ENCODE measurements at places on chromosomes 7 and 10.

DNA sequence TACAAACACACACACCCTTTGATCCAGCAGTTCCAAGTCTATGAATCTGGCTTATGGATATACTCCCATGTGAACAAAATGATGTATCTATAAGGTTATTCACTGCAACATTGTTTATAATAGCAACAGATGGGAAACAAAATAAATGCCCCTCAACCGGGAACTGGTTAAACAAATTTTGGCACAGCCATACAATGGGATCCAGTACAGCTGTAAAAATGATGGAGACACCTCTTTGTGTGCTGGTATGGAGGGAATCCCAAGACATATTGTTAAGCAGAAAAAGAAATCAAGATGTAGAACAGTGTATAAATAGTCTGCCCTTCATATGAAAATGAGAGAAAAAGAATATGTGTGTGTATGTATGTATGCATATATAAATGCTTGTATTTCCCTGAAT is 155.5 kb downstream of the SNX10 start:
- no peak overlapping the region for H3K27ac ChIP-seq
- DNase-seq = no peak
- H3K27me3 ChIP-seq = peaks cover 9% of the 10 kb centered on the region
- no peaks in the 10 kb centered on the region for H3K36me3 ChIP-seq
- H3K4me1 ChIP-seq = no peaks in the 10 kb centered on the region

- H3K27ac ChIP-seq = no peak overlapping the region
- H3K36me3 ChIP-seq = no peaks in the 10 kb centered on the region
- H3K4me1 ChIP-seq = no peaks in the 10 kb centered on the region
- no peaks in the 10 kb centered on the region for H3K27me3 ChIP-seq
- no peak for DNase-seq
Measured at GRCh38 chr7:107029061-107029763, 15.3 kb upstream of the PRKAR2B start.

GRCh38 chr7:138752518-138753149 is 45.2 kb upstream of the TMEM213 start:
- peak overlapping the region; percentile 90 for H3K27ac ChIP-seq
- H3K4me1 ChIP-seq = peaks cover 15% of the 10 kb centered on the region
- peaks cover 3% of the 10 kb centered on the region for H3K27me3 ChIP-seq
- no peaks in the 10 kb centered on the region for H3K36me3 ChIP-seq
- peak overlapping the region; percentile 15 for H3K4me3 ChIP-seq

- H3K36me3 ChIP-seq = no peaks in the 10 kb centered on the region
- no peak for DNase-seq
- H3K4me3 ChIP-seq = no peak overlapping the region
- no peak overlapping the region for H3K27ac ChIP-seq
- peaks cover 24% of the 10 kb centered on the region for H3K27me3 ChIP-seq
Measured at GRCh38 chr10:87656431-87657072, 3.1 kb upstream of the PAPSS2 start.

DNA sequence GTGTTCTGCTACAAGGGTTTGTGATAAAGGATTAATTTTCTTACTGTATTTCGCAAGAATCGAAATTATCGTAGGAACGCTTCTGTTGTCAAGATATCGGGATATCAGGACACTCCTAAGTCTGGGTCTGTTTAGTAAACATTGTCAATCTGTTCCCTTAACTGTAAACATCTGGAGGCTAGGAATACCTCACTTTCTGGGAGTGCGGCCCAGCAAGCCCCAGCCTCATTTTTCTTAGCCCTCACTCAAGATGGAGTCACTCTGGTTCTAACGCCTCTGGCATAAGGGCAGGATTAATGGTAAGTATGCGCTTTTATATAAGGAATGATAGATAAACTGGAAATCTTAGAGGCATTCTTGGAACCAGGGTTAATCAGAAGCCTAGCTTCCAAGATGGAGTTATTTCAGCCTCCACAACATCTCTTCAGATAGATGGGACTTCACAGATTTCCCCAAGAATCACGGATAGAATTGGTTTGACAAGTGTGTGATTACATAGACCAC is 30.1 kb upstream of the CCL24 start:
- H3K27ac ChIP-seq = no peak overlapping the region
- H3K36me3 ChIP-seq = no peaks in the 10 kb centered on the region
- no peaks in the 10 kb centered on the region for H3K4me1 ChIP-seq
- DNase-seq = no peak
- H3K27me3 ChIP-seq = no peaks in the 10 kb centered on the region

DNA sequence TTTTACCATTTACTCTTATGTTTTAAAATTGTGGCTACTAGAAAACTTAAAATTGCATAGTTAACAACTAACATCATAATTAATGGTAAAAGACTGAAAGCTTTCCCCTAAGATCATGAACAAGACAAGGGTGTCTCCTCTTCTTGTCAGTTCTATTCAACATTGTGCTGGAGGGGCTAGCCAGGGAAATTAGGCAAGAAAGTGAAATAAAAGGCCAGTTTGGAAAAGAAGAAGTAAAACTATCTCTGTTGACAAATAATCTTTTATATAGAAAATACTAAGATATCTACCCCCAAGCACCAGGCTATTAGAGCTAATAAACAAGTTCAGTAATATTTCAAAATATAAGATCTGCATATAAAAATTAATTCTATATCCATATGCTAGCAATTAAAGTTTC is 46.9 kb upstream of the MXI1 start:
- H3K36me3 ChIP-seq = no peaks in the 10 kb centered on the region
- H3K4me1 ChIP-seq = no peaks in the 10 kb centered on the region
- peaks cover 56% of the 10 kb centered on the region for H3K27me3 ChIP-seq
- H3K4me3 ChIP-seq = no peak overlapping the region

- DNase-seq = no peak
- H3K36me3 ChIP-seq = peaks cover 21% of the 10 kb centered on the region
- H3K27me3 ChIP-seq = no peaks in the 10 kb centered on the region
- H3K27ac ChIP-seq = no peak overlapping the region
- no peak overlapping the region for H3K4me3 ChIP-seq
Measured at GRCh38 chr7:74199551-74200355, 10.1 kb upstream of the LAT2 start.

GRCh38 chr10:24731942-24732341 is 8.3 kb upstream of the ARHGAP21 start:
- H3K27me3 ChIP-seq = no peaks in the 10 kb centered on the region
- H3K27ac ChIP-seq = no peak overlapping the region
- no peak overlapping the region for H3K4me3 ChIP-seq
- no peak for DNase-seq
- H3K36me3 ChIP-seq = no peaks in the 10 kb centered on the region

DNA sequence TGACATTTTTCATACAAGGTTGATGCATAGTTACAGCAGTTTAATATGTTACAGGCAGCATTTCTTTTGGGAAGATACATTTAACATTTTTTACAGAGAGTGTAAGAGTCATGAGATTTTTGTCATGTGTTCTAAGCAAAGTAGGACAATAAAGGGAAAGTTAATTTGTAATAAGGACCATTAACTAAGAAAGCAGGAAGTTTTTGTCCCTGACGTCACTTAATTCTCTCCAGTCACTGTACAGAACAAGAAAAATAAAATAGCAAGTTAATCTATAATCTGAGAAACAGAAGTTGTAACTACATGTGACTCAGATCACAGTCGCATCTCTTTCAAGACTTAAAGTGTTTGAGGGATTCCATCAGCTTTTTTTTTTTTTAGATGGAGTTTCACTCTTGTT is 49.5 kb upstream of the CAPZA2 start:
- no peaks in the 10 kb centered on the region for H3K4me1 ChIP-seq
- H3K4me3 ChIP-seq = no peak overlapping the region
- no peak overlapping the region for H3K27ac ChIP-seq
- DNase-seq = no peak

DNA sequence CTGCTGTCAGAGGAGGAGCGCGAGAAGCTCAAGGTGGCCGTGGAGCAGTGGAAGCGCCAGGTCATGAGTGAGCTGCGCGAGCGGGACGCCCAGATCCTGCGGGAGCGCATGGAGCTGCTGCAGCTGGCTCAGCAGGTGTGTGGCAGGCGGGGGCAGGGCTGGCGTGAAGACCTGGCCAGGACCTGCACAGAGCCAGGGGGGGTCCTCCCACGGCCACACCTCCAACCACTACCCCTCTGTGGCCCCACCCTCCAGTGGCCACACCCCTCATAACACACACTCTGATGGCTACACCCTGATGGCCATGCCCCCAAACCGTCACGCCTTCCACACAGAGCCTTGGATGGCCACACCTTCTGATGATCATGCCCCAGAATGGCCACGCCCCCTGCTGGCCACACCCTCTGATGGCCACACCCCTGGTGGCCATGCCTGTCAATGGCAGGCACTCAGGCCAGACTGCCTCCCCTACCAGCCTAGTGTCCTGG is 23.4 kb upstream of the DPYSL4 start:
- DNase-seq = peak; percentile 47
- no peaks in the 10 kb centered on the region for H3K36me3 ChIP-seq
- H3K4me1 ChIP-seq = peaks cover 7% of the 10 kb centered on the region
- no peak overlapping the region for H3K4me3 ChIP-seq
- no peak overlapping the region for H3K27ac ChIP-seq
- peaks cover 10% of the 10 kb centered on the region for H3K27me3 ChIP-seq

DNA sequence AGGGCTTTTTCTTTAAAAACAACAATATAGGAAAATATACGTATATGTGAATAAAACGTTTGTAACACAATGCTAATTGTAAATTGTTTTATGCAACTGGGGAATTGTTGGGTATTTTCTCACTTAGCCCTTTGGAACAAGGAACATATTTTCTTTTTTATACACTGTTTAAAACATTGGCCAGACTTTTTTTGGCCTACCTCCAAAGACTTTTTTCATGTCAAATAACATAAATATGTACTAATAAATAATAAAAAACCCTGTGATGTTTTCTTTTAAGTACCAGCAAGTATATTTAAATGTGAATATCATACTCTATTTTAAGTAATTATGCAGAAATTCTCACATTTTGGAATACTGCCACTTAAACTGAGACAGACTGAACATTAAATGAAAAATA is 15.7 kb downstream of the TMEM106B start:
- peaks cover 13% of the 10 kb centered on the region for H3K36me3 ChIP-seq
- H3K27me3 ChIP-seq = no peaks in the 10 kb centered on the region
- H3K4me1 ChIP-seq = peaks cover 22% of the 10 kb centered on the region
- no peak overlapping the region for H3K27ac ChIP-seq

DNA sequence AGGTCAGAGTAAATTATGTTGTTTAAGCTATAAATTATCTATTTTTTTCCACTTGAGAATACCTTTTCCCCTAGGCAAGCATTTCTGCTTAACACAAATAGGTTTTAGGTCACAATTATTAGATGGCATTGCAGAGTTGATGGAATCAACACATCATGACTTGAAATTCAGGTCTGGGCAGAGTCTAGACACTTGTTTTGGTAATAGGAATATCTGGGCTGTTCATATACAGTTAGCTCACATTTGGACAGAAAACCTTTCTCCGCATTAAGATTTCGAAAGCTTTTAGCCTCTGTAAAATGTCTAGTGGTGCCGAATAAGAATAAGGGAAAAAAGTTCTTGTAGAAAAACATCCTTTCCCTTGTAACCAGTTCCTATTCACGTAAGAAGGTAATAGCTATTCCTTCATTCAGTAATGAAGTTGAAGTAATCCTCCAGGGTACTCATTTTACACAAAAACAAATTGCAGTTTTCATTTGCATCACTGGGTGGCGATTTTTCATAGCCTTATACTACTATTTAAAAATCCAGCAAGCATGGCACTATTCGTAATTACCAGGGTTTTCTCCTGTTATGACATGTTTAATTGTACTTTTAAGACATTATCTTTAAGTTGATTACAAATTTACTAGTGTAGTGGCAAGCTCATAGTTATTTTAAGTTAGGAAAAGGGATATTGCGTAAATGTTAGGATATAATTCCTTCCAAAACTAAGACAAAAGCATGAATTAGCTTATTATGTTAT is 37.0 kb downstream of the RPA3 start:
- no peaks in the 10 kb centered on the region for H3K27me3 ChIP-seq
- H3K36me3 ChIP-seq = peaks cover 2% of the 10 kb centered on the region
- peak overlapping the region; percentile 54 for H3K27ac ChIP-seq
- H3K4me3 ChIP-seq = no peak overlapping the region

- H3K4me1 ChIP-seq = no peaks in the 10 kb centered on the region
- peaks cover 4% of the 10 kb centered on the region for H3K27me3 ChIP-seq
- no peaks in the 10 kb centered on the region for H3K36me3 ChIP-seq
- DNase-seq = no peak
- H3K4me3 ChIP-seq = no peak overlapping the region
Measured at GRCh38 chr7:54995166-54995565, 23.7 kb upstream of the EGFR start.

DNA sequence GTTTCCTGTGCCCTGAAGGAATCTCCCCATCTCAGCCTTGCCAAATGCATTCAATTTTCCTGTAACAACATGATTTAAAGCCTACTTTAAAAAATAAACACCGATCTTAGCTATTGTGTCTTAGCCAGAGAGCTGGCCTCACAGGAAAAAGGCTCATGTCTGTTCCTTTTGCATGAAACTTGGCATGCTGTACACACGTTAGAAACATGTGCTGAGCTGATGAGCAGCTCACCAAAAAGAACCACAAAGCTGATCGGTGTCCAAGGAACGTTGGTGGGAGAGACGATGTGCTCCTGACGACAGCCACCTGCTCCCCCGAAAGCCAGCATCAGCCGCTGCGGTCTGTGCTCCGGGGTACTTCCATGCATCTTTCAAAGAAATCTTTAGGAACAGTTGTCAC is 135.9 kb downstream of the ADARB2 start:
- no peaks in the 10 kb centered on the region for H3K4me1 ChIP-seq
- no peaks in the 10 kb centered on the region for H3K36me3 ChIP-seq
- no peaks in the 10 kb centered on the region for H3K27me3 ChIP-seq
- no peak overlapping the region for H3K27ac ChIP-seq
- no peak for DNase-seq
- H3K4me3 ChIP-seq = no peak overlapping the region

DNA sequence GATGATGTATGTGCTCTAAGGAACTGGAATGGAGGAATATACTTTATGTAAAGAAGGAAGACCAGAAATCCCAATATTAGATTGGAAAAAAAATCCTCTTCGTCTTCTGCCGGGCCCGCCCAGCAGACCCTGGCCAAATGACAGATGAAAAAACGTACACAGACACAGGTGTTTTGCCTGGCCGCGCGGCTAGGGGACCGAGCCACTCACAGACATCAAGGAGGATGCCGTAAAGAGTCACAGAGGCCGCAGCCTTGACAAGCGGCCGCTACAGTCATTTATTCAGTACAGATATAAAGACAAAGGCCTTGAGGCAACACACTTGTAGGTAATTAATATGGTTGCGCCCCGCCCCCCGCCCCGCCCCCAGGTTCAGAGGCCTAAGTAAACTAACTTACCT is 594.1 kb downstream of the GRM8 start:
- no peak for DNase-seq
- no peak overlapping the region for H3K4me3 ChIP-seq
- H3K4me1 ChIP-seq = no peaks in the 10 kb centered on the region
- no peaks in the 10 kb centered on the region for H3K36me3 ChIP-seq

- no peaks in the 10 kb centered on the region for H3K36me3 ChIP-seq
- H3K4me1 ChIP-seq = no peaks in the 10 kb centered on the region
- no peaks in the 10 kb centered on the region for H3K27me3 ChIP-seq
- no peak for DNase-seq
- H3K27ac ChIP-seq = no peak overlapping the region
Measured at GRCh38 chr10:107577221-107577620, 412.7 kb upstream of the SORCS1 start.

GRCh38 chr10:69679736-69680135 is 49.7 kb downstream of the FAM241B start:
- no peaks in the 10 kb centered on the region for H3K4me1 ChIP-seq
- H3K27me3 ChIP-seq = peaks cover 40% of the 10 kb centered on the region
- no peaks in the 10 kb centered on the region for H3K36me3 ChIP-seq
- DNase-seq = no peak
- H3K4me3 ChIP-seq = no peak overlapping the region

Data from T-cell (primary cell).